NCI-H1694 (cell line): ENCODE measurements at places on chromosomes 4 and X.

- DNase-seq = no peak
Measured at GRCh38 chr4:41418444-41418843, 119.5 kb upstream of the LIMCH1 start.

DNA sequence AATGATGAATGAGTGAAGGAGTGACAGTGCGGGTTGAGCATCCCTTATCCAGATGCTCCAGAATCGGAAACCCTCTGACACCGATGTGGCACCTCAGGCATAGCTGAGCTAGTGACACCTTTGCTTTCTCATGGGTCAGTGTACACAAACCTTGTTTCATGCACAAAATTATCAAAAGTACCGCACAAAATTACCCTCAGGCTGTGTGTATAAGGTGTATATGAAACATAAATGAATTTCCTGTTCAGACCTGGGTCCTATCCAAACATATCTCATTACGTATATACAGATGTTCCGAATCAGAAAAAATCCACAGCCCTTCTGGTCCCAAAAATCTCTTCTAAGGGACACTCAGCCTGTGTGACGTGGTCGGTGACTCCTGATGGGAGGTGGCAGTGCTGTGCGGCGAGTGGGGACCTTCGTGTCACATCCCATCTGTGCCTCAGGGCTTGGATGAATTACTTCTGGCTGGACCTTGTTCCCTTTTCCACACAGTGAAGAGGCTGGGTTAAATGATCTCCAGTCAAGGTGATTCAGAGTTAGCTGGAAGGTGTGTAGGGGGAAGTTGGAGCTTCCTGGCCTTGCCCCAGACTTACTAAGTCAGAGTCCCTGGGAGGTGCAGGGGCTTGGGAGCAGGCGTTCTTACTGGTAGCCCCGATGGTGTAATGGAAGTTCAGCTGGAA, 18.8 kb downstream of the RGS12 start:
- no peak for DNase-seq

DNA sequence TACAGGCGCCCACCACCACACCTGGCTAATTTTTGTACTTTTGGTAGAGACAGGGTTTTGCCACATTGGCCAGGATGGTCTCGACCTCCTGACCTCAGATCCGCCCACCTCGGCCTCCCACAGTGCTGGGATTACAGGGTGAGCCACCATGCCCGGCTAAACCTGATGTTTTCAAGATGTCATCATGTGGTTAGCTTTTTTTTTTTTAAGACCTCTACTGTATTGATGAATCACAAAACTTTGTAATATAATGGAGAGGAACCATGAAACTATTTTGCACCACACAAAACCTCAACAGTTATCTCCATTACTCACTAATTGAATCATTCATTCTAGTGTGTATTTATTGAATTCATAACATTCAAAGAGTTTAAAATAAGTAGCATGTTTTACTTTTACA, 94.7 kb upstream of the NEIL3 start:
- DNase-seq = no peak

DNA sequence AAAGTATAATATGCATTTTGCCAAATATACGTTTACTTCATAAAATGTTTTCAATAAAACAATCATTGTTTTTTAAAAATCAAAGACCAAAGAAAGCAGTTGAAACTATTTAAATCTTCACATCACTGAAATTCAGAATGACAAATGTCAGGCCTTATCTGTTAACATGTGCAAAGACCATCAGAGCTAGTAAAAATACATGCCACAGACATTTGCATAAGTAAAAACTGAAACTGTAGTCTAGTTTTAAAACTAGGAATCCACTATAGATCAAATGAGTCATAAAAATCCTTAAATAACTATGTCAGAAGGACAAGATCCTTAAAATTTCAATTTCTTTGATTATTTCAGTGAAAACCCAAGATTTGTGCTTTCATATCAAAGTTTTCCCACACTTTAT, 24.8 kb downstream of the KLHL15 start:
- DNase-seq = no peak

DNA sequence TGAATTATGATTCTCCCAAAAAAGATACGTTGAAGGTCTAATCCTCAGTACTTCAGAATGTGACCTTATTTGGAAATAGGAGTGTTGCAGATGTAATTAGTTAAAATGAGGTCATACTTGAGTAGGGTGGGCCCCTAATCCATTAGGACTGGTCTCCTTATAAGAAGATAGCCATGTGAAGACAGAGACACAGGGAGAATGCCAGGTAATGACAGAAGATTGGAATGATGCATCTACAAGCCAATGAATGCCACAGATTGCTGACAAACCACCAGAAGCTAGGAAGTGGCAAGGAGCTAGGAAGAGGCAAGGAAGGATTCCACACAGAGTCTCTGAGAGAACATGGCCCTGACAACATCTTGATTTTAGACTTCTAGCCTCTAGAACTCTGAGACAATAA, 7.4 kb upstream of the RPS6KA3 start:
- DNase-seq = no peak

DNA sequence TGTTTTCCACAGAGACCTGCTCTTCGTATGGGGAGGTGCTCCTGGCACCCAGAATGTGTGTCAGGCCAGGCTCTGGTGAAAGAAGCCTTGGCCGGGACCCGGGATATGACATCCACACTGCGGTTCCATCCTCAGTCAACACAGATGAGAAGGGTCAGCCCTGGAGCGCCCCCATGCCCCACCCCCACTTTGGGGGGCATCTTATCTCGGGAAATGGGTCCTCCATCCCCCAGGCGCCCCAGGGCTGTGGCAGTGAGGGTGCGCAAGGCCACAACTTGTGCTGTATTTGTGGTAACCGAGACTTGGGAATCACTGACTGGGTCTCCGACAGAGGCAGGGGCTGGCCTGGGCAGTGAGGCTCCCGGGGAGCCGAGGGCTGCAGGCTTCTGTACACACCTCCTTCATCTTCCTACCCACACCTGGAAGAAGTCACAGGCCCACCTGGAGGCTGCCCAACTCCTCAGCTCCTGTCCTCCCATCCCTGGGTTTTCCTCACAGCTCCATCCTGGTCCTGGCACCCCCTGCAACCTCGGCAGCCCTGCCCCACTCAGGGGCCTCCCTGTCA, 8.0 kb downstream of the CFAP99 start:
- DNase-seq = no peak

- no peak for DNase-seq
Measured at GRCh38 chr4:163317110-163317509, 15.3 kb downstream of the NPY1R start.

GRCh38 chrX:95907081-95907480, 777.6 kb upstream of the DIAPH2 start:
- DNase-seq = no peak

GRCh38 chr4:48779095-48779997, 733 bp downstream of the FRYL start:
- DNase-seq = no peak

DNA sequence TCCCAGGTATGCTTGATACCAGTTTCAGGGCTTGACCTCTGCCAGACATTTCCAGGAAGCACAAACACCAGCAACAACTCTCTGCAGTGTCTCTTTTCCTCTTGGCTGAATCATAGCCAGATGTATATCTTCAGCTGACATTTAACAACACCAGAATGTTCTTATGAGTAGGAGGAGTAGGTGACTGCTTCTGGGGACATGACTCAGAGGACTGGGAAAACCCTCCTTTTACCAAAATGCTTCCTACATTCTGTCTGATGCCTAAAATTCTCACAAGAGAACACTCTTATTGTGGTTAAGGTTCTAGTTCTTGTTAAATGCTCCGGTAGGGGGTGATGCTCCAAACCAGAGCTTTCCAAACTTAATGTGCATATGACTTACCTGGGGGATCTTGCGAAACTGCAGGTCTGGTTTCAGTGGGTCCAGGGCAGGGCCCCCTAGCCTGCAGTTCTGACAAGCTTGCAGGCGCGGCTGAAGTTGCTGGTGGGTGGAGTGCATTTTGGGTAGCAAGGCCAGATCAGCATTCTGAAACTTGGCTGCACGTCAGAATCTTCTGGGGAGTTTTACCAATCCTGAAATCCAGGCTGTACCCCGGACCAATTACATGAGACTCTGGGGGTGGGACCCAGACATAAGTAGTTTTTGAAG, 329.3 kb upstream of the RPS6KA3 start:
- DNase-seq = no peak
